ENCODE measurements at places on chromosomes 11 and 22.

- DNase-seq: no peak
These were observed 160.7 kb upstream of the GRIA4 start for GRCh38 chr11:105449100-105449734.

GRCh38 chr11:7587712-7588111, 73.9 kb downstream of the PPFIBP2 start:
- DNase-seq: no peak

- DNase-seq: no peak
These were observed 20.1 kb upstream of the SIK2 start for GRCh38 chr11:111582163-111582562.

DNA sequence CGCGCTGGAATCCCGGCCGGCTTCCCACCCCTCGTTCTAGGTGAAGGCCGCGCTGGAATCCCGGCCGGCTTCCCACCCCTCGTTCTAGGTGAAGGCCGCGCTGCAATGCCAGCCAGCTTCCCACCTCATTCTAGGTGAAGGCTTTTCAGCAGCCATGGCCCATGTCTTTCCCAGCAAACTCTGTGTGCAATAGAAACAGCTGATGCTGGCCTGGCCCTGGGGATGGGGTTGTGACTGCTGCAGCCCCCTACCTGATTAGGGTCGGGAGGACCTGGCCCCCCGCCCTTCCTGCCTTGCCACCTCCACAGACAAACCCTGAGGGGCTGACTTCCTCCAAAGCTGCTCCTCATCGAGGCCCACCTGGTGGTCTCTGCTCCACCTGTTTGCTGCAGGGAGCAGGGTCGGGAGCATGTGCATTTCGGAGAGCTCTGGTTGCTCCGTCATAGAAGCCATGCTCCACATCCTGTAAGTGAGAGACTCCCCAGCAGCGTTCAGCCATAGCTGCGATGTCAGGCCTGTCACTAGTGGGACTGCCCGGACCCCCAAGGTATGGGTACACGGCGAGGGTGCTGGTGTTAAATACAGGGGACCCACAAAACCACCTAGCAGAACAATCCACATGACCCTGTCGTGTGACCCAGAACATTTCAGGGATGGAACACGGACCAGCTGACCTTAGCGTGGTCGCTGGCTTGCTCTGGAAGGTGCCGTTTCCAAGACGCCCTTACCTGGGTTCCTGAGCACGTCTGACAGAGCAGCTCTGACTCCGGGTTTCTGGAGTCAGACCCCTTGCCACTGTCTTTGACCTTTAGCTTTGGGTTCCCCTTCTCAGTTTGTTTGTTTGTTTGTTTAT, 3.3 kb downstream of the ZBED4 start:
- DNase-seq: no peak

- peak; percentile 40 for DNase-seq
These were observed 153.9 kb downstream of the TEAD1 start for GRCh38 chr11:12827929-12828812.

DNA sequence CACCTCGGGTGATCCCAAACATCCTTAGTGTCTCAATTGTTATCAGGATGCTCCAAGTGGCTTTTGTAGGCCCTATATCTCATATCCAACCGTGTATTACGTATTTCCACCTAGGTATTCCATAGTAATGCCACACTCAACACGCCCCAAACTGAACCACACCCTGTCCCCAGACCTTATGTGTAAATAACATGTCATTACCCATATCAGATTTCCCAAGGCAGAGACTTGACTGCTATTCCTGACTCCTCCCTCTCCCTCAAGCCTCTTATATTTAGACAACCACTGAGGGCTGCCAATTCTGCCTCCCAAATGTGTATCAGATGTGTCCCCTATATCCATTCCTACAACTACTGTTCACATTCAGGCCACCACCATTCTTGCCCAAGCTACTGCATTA, 132.8 kb upstream of the NCAM1 start:
- DNase-seq: no peak

GRCh38 chr22:35357883-35358621, 22.8 kb upstream of the HMOX1 start:
- DNase-seq: no peak

DNA sequence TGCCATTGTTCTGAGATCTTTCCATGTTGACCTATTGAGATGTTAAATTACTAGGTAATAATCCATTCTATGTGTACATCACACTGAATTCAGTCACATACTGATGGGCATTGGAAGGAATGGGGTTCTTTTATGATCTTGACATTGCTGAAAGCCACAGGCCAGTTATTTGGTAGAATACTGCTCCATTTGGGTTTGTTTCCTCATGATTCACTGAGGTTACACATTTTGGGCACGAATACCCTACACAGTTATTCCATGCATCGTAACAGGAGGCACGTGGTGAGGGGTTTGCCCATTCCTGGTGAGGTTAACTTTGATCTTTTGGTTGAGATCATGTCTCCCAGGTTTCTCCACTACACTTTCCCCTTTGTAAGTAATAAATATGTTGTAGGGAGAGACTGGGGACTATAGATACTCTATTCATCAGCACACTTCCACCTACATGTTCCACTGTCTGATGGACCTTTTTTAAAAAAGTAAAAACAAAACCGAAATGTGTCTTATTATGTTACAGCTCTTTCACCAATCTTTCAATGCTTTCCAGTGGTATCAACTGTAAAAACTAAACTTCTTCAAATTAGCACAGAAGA, 12.0 kb upstream of the FOLR1 start:
- no peak for DNase-seq

GRCh38 chr11:35099278-35100012, 39.5 kb upstream of the CD44 start:
- no peak for DNase-seq

DNA sequence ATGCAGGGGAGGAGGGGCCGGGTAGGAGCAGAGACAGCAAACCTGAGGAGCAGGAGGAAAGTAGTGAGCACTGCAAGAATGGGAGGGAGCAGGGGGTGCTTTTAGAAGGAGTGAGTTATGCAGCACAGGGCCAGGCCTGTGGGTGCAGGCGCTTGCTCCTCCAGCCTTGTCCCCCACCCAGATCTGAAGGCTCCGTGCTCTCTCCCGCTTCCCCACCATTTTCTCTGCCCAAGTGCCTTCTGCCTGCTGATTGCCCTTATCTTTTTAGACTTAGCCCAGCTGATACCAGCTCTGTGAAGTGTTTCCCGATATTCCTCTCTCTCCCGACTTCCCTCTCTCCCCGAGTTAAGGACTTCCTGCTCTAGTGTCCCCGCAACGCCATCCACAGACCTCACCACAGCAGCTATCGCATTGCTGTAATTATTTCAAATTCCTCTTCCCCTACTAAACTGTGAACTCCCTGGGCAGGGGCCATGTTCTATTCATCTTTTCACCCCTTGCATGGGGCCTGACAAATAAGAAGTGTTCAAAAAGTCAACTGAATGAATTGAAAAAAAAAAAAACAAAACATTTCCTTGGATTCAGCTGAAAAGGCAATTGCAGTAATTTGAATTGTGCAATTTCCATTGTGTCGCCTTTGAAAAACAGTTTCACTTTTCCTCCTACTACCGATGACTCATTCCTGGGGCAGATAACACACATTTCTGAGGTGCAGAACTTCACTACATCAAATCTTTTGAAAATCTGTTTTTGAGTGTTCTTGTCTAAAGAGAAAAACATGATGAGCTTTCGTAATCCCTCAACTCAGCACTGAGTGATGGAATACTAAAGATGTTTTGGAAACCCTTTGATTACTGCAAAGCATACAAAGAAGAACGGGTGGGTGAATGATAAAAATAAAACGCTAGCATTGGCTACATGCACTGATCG, 69.7 kb upstream of the BMAL1 start:
- DNase-seq: no peak

GRCh38 chr11:14460147-14460546, 39.5 kb downstream of the COPB1 start:
- DNase-seq: no peak

GRCh38 chr11:97968071-97968470, 1052.7 kb upstream of the CNTN5 start:
- DNase-seq: no peak

DNA sequence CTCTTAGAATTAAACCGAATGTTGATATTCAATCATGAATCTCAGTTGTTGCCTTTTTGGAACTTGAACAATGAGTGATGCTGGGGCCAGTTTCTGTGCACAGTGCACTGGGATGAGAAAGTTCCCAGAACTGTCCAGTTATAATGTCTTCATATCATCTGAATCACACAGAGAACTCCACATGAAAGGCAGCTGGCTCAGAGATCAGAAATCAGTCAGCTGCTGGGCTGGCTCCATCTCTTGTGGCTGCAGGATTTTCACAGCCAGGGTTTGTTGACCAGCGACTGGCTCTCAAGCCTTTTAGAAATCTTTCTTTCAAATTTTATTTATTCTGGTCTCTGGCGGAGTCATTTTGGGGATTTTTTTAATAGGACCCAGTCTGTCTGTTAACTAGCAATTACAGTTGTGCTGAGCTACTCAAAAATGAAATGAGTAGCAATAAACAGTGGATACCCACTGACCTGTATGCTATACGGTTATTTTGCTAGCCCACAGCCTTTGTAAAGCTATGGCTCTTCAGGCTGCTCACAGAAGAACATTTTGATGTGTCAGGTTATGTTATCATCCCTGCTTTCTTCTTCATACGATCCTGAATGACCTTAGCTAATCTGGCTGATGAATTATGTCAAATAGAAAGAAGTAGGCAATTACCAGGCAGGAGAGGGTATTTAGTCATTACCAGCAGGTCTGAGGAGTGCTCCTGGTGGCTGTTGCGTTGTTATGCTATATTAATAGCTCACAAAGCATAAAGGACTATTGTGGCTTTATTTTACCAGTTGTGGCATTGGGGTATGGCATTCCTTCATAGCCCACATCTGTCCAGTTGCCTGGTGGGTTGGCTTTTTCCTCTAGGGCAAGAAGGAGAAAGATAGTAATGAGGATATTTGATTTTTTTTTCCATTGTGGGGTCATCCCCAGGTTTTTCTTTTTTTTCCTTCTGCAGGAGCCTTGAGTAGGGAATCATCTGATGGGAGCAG, 3.6 kb downstream of the FAT3 start:
- DNase-seq: no peak

GRCh38 chr11:22430141-22430541, 92.0 kb downstream of the SLC17A6 start:
- DNase-seq: no peak

DNA sequence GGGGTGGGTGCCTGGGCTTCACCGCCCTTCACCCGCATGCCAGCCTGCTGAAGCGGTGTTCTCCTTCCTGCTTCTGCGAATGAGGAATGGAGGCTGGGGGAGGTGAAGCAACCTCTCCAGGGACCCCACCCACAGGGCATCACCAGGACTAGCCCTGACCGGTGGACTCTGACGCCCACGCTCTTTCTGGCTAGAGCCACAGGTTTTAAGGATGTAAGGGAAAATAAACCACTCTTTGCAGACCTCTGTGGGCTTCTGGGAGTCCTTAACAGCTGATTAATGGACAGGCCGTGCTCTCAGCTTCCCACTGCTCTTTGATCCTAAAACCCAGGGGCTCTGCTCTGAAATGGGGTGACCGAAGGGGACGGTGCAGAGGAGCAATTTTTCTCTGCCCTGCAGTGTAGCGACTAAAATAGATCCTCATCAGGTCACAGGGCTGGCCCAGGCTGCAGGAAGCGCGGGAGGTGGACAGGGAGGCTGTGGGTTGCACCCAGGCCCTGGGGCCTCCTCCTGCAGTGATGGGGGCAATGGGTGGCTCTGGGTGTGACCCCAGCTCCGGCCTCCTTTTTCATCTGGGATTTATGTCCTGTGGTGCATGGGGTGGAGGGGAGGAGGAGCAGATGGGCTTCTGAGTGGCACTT, 127.4 kb downstream of the CACNA1I start:
- no peak for DNase-seq

DNA sequence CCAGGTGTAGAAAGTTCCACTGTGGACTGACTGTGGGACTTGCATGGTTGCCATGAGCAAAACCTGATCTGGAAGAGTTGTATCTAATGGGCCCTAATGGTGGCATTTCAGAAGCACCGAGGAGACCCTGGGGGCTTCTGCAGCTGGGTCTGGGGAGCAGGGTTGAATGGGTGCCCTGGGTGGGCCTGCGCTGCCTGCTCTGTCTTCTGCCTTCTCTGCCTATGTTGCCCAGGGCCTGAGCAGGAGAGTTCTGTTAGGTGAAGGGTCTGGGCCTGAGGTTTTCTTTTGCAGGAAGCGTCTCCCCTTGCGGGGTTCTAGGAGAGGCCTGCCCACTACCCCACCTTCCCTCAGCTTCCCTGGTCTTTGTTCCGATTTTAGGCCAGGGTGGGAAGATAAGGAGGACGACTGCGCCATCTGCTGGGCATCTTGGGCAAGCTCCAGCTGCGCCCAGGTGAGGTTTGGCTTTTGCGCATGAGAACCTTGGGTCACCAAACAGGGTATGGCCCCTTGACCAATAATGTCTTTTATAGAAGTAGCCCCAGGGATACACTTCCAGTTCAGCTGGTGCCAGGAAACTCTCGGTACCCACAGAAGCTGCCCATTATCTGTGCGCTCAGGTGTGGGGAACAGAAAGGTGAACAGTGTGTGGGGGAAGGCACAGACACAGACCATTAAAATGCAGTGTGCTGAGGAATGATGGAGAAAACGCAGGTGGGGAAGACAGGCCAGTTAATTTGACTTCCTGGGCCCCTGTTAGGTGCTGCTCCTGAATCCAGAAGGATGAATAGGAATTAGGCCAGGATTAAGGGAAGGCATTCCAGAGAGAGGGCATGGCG, 23.2 kb downstream of the COMMD9 start:
- DNase-seq: no peak

- DNase-seq: no peak
These were observed 15.9 kb upstream of the GRAMD4 start for GRCh38 chr22:46604306-46604690.

DNA sequence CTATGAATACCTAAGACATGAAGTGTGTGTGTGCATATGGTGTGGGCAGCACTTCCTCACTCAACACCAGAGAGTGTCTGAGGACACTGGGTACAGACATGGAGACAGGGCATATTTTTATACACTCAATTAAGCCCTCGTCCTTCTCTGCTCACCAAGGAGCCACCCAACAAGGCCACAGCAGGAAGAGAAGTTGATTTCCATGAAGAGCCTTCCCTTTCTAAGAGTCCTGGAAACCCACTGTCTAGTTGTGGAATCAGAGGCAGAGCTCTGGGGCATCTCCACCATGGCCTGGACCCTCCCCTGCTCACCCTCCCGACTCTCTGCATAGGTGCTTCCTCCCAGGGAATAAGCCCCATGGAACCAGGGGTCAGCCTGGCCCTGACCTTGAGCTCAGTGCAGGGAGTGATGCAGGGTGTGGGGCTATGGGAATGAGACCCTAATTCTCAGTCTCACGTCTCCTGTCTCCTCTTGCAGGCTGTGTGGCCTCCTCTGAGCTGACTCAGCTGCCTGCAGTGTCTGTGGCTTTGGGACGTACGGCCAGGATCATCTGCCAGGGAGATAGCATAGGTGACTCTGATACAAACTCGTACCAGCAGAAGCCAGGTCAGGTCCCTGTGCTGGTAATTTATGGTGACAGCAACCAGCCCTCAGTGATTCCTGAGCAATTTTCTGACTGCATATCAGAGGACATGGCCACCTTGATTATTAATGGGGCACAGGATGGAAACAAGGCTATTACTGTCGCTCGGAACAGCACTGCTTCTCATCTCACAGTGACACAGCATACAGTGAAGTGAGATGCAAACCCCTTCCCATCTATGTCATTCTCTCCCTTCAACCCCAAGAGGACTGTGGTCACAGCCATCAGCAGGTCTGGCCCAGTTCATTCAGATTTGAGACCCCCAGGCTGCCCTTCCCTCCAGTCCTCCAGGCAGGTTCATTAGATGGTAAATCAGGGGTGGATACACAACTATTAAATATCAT, 14.6 kb upstream of the IGLL5 start:
- no peak for DNase-seq

- DNase-seq: no peak
These were observed 82.7 kb downstream of the CADM1 start for GRCh38 chr11:115421352-115421991.

Measured in iPS DF 19.7 (cell line).